A172 (cell line): ENCODE measurements at places on chromosomes 12 and 14.
A peak's percentile ranks its signal among the peaks of the same experiment; 100 is the strongest.

DNA sequence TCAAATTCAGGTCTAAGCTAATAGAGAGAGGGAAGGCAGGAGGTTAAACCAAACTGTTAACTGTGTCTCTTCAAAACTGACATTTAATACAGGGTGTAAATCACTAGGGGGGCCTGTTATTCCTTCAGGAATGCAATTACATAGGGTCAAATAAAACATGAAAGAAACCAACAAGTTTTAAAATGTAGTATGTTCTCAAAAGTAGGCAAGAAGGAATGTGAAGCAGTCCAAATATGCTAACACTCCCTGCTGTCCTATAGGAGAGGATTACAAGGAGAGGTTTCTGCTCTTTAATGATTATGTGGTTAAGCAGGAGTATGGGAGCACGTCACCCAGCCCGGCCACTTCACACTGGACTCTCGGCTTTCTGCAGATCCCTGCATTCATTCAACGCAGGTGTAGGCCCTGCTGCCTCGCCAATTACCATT, 42.5 kb upstream of the BMP4 start:
- DNase-seq = peak; percentile 90

- no peak for DNase-seq
Observed at GRCh38 chr12:13503094-13503835, 306.7 kb downstream of the EMP1 start.

- no peak for DNase-seq
Observed at GRCh38 chr12:10661338-10661737, 12.5 kb downstream of the STYK1 start.

DNA sequence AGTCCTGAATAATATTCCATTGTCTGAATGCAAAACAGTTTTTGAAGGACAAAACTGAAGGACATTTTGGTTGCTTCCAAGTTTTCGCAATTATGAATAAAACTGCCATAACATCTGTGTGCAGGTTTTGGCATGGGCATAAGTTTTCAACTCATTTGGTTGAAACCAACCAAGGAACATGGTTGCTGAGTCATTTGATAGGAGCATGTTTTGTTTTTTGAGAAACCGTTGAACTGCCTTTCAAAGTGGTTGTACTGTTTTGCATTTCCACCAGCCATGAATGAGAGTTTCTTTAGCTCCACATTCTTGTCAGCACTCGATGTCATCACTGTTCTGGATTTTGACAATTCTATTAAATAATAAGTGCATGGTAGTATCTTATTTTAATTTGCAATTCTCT, 23.0 kb upstream of the GSG1 start:
- DNase-seq = no peak

DNA sequence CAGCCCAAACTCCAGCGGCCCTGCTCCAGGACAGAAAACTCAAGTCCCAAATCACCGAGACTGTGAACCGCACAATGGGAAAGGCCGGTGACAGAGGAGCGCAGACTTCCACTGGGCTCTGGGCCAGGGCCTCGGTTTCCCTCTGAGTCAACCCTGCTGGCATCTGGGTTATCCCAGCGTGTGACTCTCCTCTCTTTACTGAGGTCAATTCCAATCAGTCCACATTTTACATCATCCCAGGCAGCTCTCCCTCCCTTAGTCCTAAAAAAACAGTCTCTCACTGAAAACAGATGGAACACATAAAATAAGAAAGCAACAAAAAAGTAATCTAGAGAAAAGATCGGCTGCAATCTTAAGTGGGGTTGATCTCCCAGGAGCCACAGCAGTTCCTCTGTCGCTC, 36.9 kb downstream of the ITPK1 start:
- no peak for DNase-seq

- DNase-seq = no peak
Observed at GRCh38 chr14:95033682-95034632, 123.4 kb downstream of the DICER1 start.

DNA sequence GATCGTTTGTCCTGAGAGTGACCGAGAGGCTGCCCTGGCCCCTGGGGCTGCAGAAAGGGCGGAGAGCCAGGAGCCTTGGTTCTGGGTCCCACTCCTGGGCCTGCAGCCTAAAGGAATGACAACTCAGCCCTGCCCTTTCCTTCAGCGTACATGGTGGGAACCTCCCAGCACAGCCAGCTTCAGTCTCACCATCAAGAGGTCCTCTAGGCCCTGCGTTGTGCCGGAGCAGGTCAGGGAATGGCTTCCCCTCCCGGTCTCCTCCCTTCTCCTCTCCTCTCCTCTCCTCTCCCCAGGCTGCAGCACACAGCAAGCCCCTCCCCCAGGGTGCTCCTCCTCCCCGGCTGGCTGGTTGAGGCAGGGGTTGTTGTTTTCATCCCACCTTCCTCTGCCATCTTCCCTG, 44.6 kb upstream of the TUNAR start:
- DNase-seq = no peak

DNA sequence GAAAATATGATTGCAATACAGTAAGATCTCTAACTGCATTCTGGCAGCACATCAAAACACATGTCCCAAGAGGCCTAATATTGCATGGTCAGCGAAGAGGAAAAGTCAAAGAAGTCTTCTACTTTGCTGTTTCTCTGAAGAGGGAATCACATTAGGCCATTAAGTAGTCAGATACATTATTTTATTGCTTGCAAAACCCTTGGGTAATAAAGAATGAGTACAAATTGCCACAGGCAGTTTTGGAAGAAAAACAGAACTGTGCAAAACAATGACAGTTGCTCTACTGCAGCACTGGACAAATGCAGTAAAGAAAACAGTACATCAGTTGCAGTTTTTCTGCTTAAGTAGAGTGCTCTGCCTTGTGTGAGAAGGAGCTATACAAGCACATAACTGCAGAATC, 211.9 kb downstream of the MED13L start:
- DNase-seq = no peak

- DNase-seq = no peak
Observed at GRCh38 chr14:105862581-105863239, 336.3 kb downstream of the TMEM121 start.

GRCh38 chr12:24488091-24488596, 460.8 kb downstream of the BCAT1 start:
- DNase-seq = no peak

- no peak for DNase-seq
Observed at GRCh38 chr12:89706986-89707702, 1.5 kb downstream of the ATP2B1 start.

GRCh38 chr14:99971087-99971940, 93.9 kb upstream of the EVL start:
- peak; percentile 41 for DNase-seq

- peak; percentile 47 for DNase-seq
Observed at GRCh38 chr12:58413794-58414193, 472.4 kb downstream of the ATP23 start.

- DNase-seq = no peak
Observed at GRCh38 chr12:34030591-34030990, 8.3 kb downstream of the ALG10 start.

DNA sequence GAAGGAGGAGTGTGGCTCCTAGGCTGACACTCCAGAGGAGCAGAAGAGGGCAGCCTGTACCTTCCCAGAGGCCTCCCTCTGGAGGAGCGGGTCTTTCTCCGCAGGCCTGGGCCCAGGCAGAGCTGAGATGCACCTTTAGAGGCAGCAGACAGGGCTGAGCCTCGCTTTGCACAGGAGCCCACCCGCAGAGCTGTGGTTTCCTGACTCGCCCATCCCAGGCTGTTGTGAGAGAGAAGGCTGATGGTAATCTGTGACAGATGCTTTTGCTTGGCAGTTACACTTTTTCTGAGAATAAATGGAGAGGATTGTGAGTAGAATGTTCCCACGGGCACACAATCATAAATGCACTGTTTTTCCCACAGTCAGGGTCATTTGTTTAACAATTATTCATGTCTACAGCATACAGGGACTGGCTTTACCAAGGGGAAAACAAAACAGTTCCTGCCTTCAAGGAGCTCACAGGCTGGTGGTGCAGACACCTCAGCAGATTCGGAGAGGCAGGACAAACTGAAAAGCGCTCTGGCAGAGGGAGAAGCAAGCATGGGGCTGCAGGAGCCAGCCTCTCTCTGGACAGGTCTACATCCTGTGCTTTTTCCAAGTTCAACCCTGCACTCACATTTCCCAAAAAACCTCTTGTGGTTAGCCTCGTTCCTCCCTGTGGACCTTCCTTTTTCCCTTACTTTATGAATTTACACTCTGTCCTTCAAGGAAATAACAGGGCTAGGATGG, 13.9 kb downstream of the EVL start:
- DNase-seq = peak; percentile 54

- DNase-seq = peak; percentile 6
Observed at GRCh38 chr12:98645572-98646067, 530 bp downstream of the APAF1 start.

DNA sequence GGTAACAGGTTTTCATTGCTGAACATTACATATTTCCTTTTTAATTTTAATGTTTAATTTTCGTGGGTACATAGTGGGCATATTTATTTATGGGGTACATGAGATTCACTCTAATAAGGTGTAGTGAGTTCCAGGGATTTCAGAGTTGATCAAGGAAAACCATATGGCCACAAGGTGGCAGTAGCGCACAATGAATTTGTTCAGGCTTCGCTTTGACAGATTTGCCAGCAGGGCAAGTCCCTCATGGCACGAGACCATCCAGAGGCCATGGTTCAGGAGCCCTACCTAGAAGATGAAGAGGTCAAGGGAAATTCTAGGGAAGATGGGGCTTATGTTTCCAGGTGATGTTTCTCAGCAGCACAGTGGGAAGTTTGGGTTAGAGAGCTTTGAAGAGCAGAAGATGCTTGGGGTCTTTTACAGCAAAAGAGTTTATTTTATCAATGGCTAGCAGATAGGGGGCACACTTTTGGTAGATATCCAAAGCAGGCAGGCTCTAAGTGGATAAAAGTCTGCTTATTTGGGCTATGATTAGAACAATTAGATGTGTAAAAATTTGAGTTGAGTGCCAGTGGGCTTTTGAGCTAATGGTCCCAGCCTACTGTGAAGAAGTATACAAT, 1004.4 kb downstream of the AACS start:
- peak; percentile 43 for DNase-seq

GRCh38 chr12:51496895-51497294, 72.3 kb downstream of the SLC4A8 start:
- no peak for DNase-seq

DNA sequence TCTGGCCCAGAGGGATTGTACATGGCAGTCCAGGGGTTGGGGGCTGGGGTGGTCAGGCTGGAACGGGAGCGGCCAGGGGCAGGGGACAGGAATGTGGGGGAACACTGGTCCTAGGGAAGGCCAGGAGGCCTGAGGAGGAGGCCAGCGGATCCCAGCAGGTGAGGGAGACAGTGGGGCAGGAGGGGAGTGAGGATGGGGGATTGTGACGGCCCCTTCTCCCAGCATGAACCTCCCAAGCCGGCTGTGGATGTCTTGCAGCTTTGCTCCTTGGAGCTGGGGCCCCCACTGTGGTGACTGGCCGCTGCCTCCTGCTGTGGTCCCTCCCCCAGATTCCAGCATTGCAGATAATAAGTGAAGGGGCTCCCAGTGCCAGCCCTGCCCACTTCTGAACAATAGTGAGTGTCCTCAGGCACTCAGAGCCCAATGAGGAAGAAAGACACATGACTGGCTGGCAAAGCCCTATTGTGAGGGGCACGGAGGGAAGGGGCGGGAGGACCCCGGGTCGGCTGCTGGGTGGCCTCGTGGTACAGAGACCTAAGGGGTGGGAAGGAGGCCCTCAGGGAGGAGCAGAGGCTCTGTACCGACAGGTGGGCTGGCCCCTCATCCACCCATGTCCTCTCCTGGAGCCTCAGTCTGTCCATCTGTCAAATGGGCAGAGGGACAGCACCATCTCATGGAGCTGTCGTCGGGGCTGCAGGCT, 215.0 kb downstream of the KIF26A start:
- no peak for DNase-seq

DNA sequence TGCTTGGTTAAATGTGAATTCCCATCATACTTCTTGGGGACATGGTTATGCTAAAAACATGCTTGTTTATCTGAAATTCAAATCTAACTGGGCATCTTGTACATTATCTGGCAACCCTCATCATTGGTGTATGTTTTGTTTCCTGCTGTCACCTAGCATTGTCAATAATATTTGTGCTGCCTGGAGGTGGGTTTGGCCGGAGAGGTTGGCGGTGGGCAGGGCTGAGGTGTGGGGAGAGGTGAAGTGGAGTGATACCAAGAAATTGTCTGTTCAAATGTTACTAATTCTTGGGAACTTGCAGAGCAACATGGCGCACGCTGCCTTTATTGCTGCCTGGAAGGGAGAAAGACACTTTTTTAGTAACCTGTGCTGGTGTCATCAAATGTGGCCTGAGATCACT, 280.5 kb downstream of the VRK1 start:
- DNase-seq = no peak

DNA sequence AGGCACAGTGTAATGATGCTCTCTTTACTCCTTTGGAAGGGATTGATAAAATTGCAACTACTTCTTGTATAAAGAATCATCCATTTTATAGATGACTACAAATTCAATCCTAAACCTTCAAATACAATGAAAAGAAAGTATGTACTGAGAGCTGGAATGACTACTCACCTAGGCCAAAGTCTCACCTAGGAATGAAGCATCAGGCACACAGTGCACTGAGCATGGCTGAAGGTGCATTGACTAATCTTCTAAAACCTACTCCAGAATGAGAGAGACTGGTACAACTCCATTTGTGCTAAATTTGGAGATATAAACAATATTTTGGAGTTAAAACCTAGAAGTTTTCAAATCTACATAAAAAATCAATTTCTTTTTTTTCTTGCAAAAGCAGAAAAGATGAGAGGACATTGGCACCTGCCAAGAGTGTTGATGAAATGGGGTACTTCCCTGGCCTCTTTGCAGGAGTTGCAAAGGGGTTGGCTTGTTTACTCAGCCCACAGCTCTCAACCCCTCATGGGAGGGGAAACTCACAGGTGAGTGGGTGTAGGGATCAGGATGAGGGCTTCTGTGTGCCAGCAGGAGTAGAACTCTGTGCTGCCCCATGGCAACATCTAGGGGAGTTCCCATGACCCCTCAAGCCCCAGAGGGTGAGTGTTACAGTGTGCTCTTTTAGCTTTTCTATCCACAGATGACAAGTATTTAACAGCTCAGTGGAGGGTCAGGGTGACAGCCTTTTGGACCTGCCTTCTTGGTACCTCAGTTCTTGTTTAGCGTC, 31.3 kb downstream of the CLECL1 start:
- DNase-seq = no peak

- peak; percentile 49 for DNase-seq
Observed at GRCh38 chr14:34113005-34113511, 162.2 kb upstream of the EGLN3 start.

GRCh38 chr14:79581912-79582576, 629.3 kb downstream of the DIO2 start:
- no peak for DNase-seq

- DNase-seq = peak; percentile 46
Observed at GRCh38 chr12:124767066-124767821, 96.4 kb downstream of the SCARB1 start.

- DNase-seq = no peak
Observed at GRCh38 chr14:101134851-101135433, 231.4 kb upstream of the RTL1 start.

- DNase-seq = no peak
Observed at GRCh38 chr12:3998397-3998796, 125.2 kb upstream of the PARP11 start.

GRCh38 chr14:48584031-48584430, 908.6 kb upstream of the MDGA2 start:
- peak; percentile 37 for DNase-seq

DNA sequence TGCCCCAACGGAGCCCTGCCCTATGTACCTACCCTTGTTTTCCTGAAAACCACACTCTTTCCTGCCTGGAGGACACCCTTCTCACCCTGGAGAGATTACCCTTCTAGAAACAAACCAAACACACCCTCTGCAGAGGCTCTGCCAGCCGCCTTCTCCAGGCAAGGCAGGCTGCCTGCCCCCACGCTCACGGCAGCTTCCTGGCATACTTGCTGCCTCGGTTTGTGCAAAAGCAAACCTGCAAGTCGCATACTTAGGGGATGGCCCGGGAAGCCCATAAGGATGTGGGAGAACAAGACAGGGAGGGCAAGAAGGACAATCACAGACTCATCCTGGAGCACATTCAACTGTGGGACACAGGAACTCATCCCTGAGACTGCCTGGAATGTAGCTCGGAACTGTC, 154.0 kb upstream of the DIO3 start:
- no peak for DNase-seq
